ENCODE measurements at places on chromosomes 5 and 9.

DNA sequence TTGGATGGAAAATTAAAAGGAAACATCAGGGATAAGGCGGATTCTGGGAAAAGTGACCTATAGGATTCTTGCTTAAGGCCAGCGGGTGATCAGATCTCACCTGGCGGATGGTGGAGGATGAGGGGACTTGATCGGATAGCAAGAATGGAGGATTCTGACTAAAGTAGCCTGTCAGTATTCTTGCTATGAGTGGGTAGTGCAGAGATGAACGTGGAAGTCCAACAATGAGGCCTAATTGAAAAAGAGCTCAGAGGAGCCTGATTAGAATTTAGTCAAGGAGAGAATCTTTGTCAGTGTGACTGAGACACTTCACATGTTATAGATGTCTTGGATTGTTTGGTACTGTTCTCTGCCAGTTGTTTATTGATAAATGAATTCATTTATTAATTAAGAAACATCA is 24.9 kb downstream of the CAST start:
- no peak for DNase-seq

DNA sequence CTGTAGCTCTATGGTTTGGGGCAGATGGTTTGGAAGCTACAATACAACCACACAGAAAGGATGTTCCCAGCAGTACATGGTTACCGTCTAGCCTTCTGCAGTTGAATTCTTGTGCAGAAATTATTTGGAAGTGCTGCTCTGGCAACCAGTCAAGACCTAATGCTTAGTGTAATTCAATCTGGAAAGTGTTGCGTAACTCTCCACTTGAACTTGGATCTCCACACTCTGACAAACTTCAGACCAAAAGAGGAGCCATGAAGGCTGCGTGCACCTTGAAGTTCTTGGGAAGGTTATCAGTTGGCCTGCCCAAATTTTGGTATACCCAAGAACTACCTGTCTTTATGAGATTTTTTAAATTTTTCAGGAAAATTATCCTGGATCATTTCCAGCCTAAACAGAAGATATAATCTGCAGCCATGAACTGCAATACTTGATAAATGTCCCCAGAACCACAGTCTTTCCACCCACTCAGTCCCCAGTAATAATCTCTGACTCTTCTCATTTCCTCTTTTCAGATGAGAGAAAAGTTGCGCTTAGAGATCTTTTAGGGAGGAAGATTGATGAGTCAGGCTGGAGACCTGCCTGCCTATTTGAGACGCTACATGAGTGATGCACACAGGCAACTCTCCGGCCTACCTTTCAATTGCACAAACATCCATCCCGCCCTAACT is 159.9 kb downstream of the FANCC start:
- DNase-seq: no peak

DNA sequence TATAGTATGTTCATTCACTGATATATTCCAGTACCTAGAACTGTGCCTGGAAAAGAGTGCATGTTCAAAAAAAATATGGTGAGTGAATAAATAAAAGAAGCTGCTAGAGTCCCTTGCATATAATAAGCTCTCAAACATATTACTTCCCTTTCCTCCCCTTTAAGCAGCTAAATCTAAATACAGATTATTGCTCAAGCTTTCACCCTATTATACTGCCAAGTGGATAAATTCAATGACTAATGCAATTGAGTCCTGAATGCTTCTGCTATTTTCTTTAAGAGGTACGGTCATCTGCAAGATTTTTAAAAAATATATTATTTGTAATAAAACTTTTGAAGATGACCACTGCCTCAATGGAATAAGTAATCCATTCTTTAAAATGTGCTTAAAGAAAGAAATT is 248.4 kb downstream of the PLK2 start:
- DNase-seq: no peak

DNA sequence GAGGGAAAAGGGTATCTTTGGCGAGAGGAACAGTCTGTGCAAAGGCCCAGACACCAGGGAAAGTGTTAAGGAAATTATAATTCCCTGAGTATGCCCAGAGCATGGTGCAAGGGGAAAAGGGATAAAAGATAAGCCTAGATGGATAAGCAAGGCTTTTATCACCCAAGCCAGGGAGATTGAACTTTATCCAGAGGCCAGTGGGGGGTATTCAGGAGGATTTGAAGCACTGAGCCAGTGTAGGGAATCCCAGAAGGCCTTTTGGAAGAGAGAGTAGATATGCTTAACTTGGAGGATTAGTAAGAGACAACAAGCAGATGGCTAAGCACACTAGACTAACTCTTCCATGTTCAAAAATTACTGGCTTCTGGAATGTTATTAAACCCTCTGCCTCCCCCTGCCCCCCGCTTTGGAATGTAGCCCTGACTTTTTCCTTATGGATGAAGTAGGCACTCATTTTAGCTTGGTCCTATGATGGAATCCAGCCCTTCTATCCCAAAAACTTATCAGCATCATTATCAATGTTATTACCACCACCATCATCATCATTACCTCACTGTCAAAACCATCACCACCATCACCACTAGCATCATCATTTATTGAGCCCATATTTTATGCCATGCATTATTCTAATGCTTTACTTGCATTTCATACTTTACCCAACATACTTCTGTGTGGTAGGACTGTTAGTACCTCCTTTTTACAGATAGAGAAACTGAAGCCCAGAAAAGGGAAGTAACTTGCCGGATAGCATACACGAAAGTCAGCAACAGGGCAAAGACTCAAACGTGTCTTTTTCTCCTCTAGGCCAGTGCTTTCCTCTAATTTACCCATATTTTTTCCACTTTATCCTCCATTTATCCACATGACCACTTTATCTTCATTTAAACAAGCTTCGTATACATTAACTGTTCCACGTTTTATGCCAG is 237.0 kb downstream of the PAPPA start:
- DNase-seq: no peak

DNA sequence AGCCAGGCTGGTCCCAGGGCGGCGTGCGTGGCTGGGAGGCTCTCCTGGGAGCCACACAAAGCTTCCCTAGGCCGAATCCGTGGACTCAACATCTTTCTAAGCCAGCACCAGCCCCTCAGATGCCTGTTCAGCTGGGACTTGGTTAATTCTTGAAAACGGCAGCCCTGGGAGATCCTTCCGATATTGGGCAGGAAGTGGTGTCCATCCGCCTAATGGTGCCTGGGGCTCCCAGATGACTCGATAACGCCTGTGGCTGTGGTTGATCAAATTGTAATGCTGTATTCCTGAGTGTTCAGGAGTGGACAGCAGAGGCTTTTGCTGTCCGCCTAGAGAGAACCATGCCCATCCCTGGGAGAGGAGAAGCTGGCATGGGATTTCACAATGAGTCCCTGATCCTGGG is 14.1 kb downstream of the KCNT1 start:
- no peak for DNase-seq

DNA sequence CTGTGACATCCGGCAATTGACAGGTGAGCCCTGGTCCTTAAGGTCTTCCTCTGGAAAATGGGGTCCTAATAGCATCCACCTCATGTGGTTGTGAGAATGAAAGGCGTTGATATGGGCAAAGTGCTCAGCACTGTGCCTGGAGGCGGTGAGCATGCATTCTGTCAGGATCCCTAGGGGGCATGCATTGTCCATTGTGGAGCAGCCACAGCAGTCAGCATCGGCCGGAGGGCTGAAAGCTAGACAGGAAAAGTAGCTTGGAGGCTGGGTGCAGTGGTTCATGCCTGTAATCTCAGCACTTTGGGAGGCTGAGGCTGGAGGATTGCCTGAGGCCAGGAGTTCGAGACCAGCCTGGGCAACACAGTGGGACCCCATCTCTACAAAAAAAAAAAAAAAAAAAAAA is 122.2 kb downstream of the LHX2 start:
- DNase-seq: no peak
